Ovary (tissue), 10 donors: ENCODE measurements at places on chromosomes 3 and 15.

DNA sequence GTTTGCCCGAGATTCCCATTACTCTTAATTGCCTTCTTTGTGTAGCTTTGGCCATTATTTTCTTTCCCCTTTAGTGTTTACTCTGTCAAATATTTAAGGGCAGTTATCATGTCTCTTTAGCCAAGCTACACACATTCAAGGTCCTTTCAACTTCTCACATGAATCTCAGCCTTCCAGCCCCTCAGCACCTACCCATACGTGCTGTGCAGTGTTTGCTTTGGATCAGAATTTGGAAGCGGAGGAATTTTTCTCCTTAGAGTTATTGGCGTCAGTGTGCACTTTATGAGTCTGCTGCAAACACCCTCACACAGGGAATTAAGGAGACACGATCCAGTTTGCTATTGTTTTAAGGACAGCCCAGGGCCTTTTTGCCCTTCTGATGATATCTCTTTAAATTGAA, 231.6 kb downstream of the CACNA2D3 start:
- DNase-seq, result no peak

- DNase-seq, result no peak
Measured at GRCh38 chr15:35583863-35584528, 38.0 kb upstream of the DPH6 start.

- no peak for DNase-seq
Measured at GRCh38 chr3:26281284-26281985, 341.1 kb upstream of the LRRC3B start.

DNA sequence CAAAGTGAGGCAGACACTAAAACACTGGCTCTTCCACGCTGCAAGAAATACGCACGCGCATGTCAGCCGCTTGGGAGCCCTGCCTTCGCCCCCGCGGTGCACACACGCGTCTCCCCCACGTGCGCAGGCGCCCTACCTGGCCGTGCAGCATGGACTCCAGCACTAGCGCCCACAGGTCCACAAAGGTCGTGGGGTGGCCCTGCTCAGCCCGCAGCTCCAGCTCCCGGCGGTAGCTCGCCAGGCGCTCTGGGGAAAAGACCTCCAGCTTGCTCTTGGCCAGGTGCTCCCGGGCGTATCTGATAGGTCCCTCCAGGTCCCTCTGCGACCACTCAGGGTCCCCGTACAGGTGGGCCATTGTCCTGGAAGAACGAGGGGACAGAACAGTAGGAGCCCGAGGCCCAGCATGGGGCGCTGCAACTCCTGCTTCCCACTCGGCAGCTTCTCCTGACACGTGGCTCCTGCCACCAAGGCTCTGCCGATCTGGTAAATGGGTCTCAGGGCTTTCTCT, 14.9 kb downstream of the PLA2G4D start:
- DNase-seq, result no peak

DNA sequence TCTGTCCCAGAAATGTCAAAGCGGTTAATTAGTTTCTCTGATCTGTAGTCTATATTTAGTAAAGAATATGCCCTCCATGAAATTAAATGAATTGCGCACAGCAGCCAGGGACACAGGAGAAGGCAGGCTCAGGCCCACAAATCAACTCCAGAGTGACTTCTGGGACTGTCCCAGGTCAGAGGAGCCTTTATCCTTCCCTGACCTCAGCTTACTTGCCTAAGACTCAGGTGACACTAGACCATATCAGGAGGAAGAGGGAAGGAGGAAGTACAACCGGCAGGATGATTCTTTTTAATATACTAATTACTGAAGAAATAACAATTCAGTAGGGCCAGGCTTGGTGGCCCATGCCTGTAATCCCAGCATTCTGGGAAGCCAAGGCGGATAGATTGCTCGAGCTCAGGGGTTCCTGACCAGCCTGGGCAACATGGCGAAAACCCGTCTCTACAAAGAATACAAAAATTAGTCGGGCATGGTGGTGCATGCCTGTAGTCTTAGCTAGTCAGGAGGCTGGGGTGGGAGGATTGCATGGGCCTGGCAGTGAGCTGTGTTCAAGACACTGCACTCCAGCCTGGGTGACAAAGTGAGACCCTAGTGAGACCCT, 1.8 kb upstream of the GPR15 start:
- no peak for DNase-seq

GRCh38 chr3:52819936-52820335, 10.5 kb downstream of the ITIH4 start:
- no peak for DNase-seq

- peak; percentile 65 for DNase-seq
Measured at GRCh38 chr3:177538048-177538749, 340.9 kb upstream of the TBL1XR1 start.

DNA sequence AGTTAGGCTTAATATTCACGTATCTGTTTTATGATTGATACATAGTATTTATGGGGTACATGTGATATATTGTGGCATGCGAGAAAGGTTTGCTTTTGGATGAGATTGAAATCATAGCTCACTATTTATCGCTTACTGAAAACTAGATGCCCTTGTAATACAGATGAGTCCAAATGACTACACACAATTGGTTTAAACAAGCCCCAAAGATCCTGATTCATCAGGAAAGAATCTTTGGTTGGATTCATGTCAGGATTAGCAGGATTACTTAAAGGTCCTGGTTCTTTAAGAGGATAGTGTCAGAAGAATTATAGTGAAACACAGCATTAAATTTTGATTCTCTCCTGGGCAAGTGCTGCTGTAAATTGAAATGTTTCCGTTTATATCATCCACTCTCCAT, 18.6 kb upstream of the AADAC start:
- no peak for DNase-seq

DNA sequence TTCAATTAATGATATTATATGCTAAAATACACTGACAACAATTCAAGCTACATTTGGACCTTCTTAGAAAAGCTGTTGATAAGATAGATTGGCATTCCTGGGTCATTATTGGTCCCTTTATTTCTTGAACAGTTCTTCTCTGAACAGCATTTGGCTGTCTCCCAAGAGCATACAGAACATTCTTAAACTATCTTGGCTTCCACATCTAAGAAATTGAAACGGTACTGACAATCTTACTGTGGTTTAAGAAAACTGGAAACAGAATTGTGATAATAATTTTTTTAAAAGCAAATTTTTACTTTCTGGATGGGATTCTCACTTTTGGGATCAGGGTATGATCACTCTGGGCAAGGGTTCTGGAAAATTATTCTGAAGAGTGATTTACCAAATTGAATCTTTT, 161.7 kb upstream of the ZNF385D start:
- no peak for DNase-seq
